AG04449 (cell line): ENCODE measurements at places on chromosomes 6 and 20.

DNA sequence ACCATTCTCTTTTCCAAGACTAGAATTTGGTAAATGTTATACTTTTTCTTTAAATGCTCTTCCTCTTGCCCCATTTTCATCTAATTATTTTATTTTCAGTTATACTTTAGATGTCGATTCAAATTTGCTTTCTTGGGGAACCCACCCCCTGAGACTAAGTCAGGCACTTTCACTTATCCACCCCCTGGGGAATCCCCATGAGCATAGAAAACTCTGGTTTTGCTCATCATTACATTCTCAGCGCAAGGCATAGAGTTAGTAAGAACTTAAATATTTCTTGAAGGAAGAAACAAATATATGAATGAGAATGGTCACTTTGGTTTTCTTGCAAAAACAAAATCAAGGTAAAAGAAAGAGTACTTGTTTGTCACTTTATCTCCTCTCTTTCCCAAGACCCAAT is 25.1 kb upstream of the HSF2 start:
- DNase-seq = no peak

DNA sequence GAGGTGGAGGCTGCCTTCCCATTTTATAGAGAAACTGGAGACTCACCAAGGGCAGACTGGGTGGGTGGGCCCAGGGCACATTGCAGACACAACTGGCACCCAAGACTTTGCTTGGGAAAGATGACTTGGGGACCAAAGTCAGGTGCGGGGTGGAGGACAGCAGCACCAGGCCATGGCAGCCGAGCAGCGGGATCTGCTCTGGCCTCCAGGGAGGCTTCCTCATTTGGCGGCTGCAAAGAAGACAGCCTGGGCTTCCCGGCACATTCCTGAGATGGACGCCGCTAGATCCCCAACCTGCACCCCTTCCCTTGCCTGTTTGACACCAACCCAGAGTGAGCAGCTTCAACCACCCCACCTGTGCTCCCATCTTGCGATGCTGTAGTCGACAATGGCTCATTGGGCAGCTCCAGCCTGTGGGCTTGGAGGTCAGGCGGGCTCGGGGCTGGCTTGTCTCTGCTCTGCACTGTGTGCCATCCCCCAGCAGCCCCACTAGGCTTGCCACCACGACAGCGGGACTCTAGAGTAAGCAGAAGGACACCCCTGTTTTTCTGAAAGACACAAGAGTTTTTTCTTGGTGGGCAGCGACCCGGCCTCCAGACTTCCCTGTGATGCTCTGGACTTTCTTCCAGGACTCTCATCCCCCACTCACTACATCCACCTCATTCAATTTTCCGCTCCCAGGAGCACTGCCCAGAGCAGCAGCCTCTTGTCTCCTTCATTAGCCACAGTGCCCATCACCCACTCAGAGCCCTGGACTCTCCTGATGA is 184.9 kb upstream of the CST7 start:
- DNase-seq = no peak

GRCh38 chr20:64159286-64159680 is 5.0 kb upstream of the MYT1 start:
- DNase-seq = no peak

DNA sequence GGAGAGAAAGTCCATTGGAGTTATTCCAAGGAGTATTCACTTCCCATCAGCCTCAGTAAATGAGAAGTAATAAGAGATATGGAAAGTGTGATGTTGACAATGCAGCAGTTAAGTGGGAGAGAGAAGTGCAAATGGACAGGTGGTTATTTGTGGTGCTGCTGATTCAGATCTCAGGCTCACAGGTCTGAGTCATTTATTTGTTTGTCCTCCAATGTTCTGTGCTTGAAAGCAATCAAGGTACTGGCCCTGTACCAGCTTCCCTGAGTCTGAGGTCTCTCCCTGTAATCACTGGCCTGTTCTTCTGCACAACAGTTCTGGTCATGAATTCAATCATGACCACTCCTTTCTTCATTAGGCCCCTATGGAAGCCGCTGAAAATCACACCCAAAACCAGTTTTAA is 827.7 kb downstream of the MAFB start:
- DNase-seq = no peak

DNA sequence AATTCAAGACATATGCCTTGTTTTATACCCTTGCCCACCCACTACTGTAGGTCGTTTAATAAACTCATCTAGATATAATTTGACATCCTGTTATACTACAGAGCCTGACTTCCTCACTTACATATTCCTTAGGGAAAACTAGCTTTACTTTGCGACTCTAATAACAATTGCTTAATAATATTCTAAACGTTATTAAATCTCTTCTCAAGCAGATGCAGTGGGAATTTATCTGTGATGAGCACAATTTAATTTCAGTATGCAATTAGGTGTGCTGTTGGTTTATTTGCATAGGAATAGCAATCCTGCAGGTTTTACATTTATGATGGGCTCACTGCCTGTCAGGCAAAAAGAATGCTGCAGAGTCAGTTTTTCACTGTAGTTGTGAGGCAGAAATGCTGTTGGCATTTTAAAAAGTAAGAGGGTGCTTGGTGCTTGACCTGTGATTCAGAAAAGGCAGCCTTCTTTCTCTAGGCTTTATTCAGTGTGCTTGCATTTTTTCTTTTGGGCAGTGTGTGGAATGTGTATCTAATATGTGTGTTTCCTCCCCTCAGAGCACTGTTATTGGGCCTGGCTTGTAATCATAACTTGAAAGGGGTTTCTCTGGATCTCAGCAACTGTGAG is 152.3 kb upstream of the SCGN start:
- DNase-seq = no peak

DNA sequence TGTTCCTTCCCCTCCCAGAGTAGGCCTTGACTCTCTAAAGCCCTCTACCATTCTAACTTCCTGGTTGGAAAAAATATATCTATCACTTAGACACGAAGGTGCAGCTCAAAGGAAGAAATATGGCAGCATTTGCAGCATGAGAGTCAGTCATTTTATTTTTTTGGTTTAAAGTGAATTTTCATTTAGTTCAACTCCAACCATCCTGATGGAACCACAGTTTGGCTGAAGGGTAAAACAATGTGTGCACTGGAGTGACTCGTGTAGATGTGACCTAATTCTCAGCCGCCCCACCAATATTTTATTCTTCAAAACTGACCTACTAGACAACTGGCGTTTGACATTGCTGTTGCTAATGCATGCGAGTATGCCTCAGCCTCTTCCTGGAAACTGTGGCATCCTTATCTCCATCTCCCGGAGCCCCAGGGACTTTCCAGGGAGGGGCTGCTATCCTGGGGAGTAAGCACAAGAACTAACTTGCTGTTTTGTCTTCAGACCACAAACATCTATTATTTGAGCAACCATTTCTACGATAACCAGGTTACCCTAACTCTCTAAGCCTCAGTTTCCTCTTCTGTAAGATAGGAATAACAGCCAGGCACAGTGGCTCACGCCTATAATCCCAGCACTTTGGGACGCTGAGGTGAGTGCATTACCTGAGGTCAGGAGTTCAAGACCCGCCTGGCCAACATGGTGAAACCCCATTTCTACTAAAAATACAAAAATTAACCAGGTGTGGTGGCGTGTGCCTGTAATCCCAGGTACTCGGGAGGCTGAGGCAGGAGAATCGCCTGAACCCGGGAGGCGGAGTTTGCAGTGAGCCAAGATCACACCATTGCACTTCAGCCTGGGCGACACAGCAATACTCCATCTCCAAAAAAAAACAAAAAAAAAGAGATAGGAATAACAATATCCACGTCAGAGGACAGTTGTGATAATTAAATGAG is 148.7 kb upstream of the JARID2 start:
- DNase-seq = no peak

- DNase-seq = no peak
These were observed 160.1 kb downstream of the DTNBP1 start for GRCh38 chr6:15502446-15503345.

- no peak for DNase-seq
These were observed 15.5 kb downstream of the MYBL2 start for GRCh38 chr20:43682446-43682845.

DNA sequence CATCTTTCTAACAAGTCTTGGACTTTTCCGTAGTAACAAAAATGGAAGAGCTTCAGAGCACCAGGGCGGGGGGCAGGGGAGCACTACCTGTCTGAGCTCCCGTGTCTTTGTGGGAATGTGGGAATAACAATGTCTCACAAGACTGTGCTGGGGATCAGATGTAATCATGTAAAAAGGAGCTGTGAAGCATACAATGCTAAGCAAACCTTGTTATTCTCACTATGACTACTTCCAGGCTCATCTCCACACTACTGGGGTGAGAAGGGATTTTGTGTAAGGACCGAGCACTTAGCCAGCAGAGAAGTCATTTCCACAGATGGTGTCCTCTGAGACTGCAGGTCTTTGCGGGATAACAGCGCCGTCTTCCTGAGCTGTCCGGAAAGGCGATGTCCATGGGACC is 27.1 kb downstream of the PRR18 start:
- no peak for DNase-seq

GRCh38 chr6:158816803-158817727 is 2.1 kb downstream of the EZR start:
- no peak for DNase-seq
